ENCODE measurements at places on chromosomes 7 and 10.

- DNase-seq, result no peak
These were observed 40.2 kb upstream of the MYL10 start for GRCh38 chr7:101669307-101669706.

DNA sequence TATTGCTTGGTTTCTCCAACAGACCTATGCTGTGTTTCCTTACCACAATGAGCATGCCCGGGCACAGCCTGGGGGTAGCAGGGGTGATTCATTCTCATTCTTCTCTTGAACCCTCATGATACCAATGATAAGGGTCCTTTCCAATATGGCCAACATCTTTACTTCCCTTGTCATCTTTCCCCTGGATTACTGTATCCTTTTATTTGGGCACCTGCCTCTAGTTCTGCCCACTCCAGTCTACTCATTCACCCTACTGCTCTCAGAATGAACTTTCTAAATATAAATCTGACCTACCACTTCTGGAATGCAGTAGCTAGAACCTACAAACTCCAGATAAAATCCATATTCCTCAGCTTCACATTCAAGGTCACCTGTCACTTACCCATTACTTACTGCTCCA, 26.4 kb upstream of the ITPRID1 start:
- no peak for DNase-seq

DNA sequence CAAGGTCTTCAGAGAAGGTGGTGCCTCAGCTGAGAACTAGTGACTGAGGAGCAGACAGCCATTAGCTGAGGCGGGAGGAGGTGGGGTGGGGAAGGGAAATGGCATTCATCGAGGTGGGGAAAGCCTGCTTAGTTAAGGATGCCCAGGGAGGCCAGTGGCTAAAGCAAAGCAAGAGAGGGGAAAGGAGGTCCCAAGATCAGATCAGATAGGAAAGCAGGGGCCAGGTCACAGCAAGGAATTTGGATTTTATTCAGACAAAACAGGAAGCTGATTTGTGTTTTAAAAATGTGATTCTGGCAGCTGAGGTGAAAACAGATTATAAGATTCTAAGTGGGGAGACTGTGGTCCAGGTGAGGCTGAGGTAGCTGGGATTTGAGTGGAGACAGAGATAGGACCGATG, 45.8 kb downstream of the CNNM1 start:
- DNase-seq, result no peak

DNA sequence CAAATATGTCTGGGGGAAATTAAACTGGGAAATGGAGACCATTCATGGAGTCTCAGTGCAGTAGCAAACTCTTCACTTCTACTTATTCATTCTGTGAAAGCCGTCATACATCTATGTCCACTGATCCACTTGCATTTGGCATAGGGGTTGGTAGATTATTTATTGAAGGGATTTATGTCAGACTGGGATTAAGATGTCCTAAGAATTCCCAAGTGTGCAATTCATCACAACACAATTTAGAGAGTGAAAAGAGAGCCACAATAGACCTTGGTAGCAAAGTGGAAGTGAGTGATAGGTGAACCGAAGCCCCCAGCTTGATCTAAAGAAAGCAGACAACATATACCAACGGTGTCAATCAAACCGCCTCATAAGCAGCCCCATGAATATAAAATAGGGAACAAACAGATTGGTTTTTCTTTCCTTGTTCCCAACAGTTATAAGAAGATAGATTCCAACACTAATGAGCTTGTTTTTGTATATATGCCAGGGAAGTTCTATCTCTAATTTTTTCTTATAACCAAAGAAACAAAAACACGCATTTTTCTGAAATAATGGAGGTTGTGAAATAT, 234.3 kb downstream of the CACNA2D1 start:
- DNase-seq, result no peak

- DNase-seq, result no peak
These were observed 520.6 kb downstream of the GALNT17 start for GRCh38 chr7:71652510-71652909.

- DNase-seq, result no peak
These were observed 186.9 kb downstream of the PRKCQ start for GRCh38 chr10:6393168-6393567.

GRCh38 chr7:28986765-28987110, 28.6 kb upstream of the TRIL start:
- no peak for DNase-seq

- DNase-seq, result no peak
These were observed 46.9 kb downstream of the PRPF18 start for GRCh38 chr10:13633689-13634088.

- DNase-seq, result no peak
These were observed 192.5 kb upstream of the PRSS1 start for GRCh38 chr7:142556740-142557139.

- no peak for DNase-seq
These were observed 81.9 kb upstream of the CALN1 start for GRCh38 chr7:72493850-72494661.

- DNase-seq, result no peak
These were observed 175.3 kb upstream of the KCTD7 start for GRCh38 chr7:66453340-66453739.

- no peak for DNase-seq
These were observed 41.0 kb downstream of the WAPL start for GRCh38 chr10:86480571-86480970.

- no peak for DNase-seq
These were observed 13.0 kb upstream of the ADAMTS14 start for GRCh38 chr10:70659306-70659705.

- DNase-seq, result no peak
These were observed 20.9 kb upstream of the CPXM2 start for GRCh38 chr10:123912466-123912865.

DNA sequence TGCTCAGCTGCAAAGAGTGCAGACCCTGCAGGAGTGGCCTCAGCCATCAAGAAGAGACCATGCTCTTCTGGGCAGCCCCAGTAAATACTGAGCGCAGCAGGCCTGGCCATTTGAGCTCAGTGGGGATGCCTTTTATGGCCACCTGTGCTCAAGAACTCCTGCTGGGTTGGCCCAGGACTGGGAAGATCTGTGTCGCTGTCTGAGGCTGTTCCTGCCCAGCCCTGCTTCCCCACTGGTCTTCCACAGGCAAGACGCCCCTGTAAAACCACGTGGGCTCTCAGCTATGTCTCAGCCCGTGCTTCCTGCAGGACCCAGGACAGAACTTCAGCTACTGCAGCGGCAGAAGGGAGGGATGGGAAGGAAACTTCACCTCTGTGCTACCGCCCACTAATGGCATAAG, 10.5 kb upstream of the PPIF start:
- DNase-seq, result peak; percentile 40

- no peak for DNase-seq
These were observed 16.2 kb downstream of the KIFBP start for GRCh38 chr10:69004821-69005220.

DNA sequence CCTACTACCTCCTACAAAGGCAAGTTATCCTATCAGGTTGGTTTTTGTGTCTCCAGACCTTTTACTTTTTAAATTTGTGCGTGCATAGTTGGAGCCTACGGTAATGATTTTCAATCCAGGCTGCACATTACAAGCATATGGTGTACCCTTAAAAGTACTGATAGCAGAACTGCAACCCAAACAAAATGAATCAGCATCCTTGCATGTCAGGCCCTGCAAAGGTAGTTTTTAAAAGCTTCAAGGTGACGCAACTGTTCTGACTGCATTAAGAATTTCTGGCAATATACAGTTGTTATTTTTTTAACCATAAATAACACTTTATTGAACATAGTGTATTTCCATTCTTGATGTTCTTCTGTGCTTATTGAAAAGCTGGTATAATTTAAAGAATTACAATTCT, 28.9 kb downstream of the GNAT3 start:
- DNase-seq, result no peak

DNA sequence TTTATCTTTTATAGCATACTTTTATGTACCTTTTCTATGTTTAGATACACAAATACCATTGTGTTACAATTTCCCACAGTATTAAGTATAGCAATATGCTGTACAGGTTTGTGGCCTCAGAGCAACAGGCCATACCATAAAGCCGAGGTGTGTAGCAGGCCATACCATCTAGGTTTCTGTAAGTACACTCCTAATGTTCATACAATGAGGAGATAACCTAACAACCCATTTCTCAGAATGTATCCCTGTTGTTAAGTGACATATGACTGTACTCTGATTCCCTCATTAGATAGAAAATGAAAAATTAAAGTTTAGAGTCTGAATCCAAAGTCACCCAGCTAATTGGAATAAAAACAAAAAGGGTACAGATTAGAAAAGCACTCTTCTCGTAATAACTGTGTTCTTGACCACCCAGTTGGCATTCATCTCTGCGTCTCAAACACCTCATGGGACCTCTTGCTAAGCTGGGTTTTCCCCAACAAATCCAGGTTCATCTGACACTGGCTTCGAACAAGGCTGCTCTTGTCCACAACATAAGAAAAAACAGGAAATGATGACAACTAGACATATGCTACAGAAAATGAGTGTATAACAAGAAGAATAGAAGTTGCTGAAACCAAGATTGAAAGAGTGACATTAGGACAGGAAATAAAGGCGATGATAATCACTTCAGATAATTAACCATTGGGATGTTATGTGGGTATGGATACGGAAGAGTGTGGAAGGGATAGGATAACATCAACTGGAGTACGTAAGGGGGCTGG, 1.4 kb downstream of the NDUFB8 start:
- no peak for DNase-seq
